ENCODE measurements at places on chromosomes 2 and 18. TPM values are rescaled to one million over a fixed set of nuclear protein-coding genes. Genes with fewer than 3 reads are reported as not detected.

UGT1A8 gene
- total RNA-seq, result not detected

GRCh38 chr2:36553683-36554082 lies 44.3 kb downstream of the FEZ2 start:
- DNase-seq, result no peak

GRCh38 chr2:19532547-19533196 lies 174.2 kb upstream of the OSR1 start:
- no peak for DNase-seq

GRCh38 chr2:168392797-168393196 lies 63.3 kb upstream of the CERS6 start:
- no peak for DNase-seq

DNA sequence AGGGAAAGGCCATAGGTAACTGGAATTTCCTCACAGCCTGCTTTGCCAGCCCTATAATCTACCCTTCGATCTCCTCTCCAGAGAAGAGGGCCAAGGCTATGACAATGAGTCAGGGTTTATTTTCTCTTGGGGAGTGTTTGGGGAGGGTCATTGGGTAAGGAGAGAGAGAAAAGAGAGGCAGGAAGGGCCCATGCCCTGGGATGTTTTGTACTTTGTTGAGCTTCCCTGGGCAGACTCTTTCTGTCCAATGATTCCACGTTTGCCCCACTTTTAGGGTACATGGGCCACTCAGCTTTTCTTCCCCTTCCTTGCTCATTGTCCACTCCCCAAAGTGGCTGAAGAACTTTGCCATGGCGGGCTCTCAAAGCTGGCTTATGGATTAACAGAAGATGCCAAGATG lies 224.2 kb downstream of the ALK start:
- DNase-seq, result no peak
